ENCODE measurements at places on chromosomes 11 and 22. TPM values are rescaled to one million over a fixed set of nuclear protein-coding genes. Genes with fewer than 3 reads are reported as not detected.

The IGSF22 gene
- not detected for total RNA-seq

The CBLIF gene
- not detected for total RNA-seq

The OR8H1 gene
- not detected for total RNA-seq

The NXPE1 gene
- not detected for total RNA-seq

The KCNK4 gene
- total RNA-seq: 0.09 TPM

The MFRP gene
- total RNA-seq: not detected

The TPBGL gene
- not detected for total RNA-seq

The NLRP14 gene
- 0.09 TPM for total RNA-seq

The DAGLA gene
- total RNA-seq: 1.9 TPM

The POTEH gene
- not detected for total RNA-seq

The ENTHD1 gene
- total RNA-seq: not detected

The OR51V1 gene
- not detected for total RNA-seq

The FUT4 gene
- 3.2 TPM for total RNA-seq

The STARD10 gene
- total RNA-seq: 36.3 TPM

The SESN3 gene
- total RNA-seq: 35.3 TPM

The ZBED4 gene
- 3.8 TPM for total RNA-seq

The PSMA1 gene
- 135 TPM for total RNA-seq

The RAG1 gene
- total RNA-seq: 0.43 TPM

The SLC6A5 gene
- total RNA-seq: not detected

The RTN4RL2 gene
- total RNA-seq: under 0.01 TPM

The APOL3 gene
- total RNA-seq: 26.5 TPM

The PANX3 gene
- not detected for total RNA-seq

The AGBL2 gene
- 3.7 TPM for total RNA-seq

The POU2AF2 gene
- total RNA-seq: not detected

The SHANK2 gene
- total RNA-seq: 0.43 TPM

The GLB1L2 gene
- not detected for total RNA-seq

The PRPF19 gene
- 32.6 TPM for total RNA-seq

The TRIM49 gene
- not detected for total RNA-seq

The MS4A1 gene
- not detected for total RNA-seq

Measured in bronchial smooth muscle cell (primary cell).